Panc1 (cell line): ENCODE measurements at places on chromosomes 12 and 14. TPM values are rescaled to one million over a fixed set of nuclear protein-coding genes. Genes with fewer than 3 reads are reported as not detected.

DNA sequence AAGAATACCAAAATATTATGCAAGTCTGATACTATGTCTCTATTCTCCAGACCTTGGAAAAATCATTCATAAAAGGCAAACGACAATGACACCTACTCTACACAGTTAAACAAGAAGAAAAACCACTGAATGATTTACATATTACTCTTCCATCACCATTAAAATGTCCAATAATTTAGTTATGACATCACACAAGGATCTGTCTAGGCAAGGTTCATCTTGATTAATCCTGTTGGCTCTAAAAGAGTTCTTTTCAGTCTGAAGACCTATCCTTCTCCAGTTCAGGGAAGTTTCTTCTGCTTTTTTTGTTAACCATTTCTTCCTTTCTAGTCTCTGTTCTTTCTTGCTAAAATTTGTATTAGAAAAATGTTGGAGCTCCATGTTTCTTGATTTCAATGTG lies 64.0 kb downstream of the OSBPL8 start:
- no peaks in the 10 kb centered on the region for H3K4me1 ChIP-seq
- no peak overlapping the region for H3K4me3 ChIP-seq
- H3K36me3 ChIP-seq = no peaks in the 10 kb centered on the region
- DNase-seq = no peak

DNA sequence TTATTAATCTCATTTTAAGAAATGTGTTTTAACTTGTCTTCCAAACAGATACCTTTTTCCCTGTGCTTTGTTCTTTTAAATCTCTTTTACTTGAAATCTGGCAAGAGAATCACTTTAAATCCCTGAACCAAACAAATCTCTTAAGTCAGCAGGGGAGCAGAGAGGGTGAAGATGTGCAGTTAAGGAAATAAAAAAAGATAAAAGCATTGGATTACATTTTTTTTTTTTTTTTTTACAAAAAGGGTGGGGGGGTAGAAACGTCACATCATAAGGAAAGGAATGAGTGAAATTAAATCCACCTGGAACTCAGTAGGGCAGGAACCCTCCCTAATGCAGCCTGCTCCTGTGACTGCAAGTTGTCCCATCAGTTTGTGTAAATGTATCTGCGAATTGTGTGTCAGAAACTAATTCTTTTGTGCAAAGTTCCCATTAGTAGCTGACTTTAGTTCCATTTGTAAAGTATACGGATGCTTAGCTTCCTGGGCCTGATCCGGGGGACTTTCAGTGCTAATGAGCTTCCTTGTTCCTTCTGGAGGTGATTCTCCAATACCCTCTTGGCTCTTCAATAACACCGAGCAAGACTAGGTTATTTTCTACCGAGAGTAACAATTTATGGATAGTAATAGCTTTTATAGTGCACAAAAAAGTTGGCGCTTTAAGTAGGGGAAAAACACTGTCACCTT lies 1.5 kb downstream of the TTC6 start:
- H3K4me1 ChIP-seq = no peaks in the 10 kb centered on the region
- DNase-seq = no peak
- H3K36me3 ChIP-seq = no peaks in the 10 kb centered on the region
- peaks cover 3% of the 10 kb centered on the region for H3K27me3 ChIP-seq
- H3K27ac ChIP-seq = no peak overlapping the region
- no peak overlapping the region for H3K4me3 ChIP-seq

GRCh38 chr12:3293446-3294161 lies 197.4 kb upstream of the PRMT8 start:
- no peak for DNase-seq
- H3K4me3 ChIP-seq = no peak overlapping the region
- no peak overlapping the region for H3K27ac ChIP-seq
- H3K27me3 ChIP-seq = no peaks in the 10 kb centered on the region

- no peaks in the 10 kb centered on the region for H3K36me3 ChIP-seq
- H3K4me1 ChIP-seq = no peaks in the 10 kb centered on the region
- H3K27ac ChIP-seq = no peak overlapping the region
- no peak for DNase-seq
- no peaks in the 10 kb centered on the region for H3K27me3 ChIP-seq
These were observed 93.2 kb downstream of the NAV3 start for GRCh38 chr12:77923882-77924281.

- H3K4me1 ChIP-seq = no peaks in the 10 kb centered on the region
- H3K4me3 ChIP-seq = no peak overlapping the region
- H3K27ac ChIP-seq = no peak overlapping the region
- DNase-seq = no peak
- no peaks in the 10 kb centered on the region for H3K27me3 ChIP-seq
These were observed 28.8 kb upstream of the BCAT1 start for GRCh38 chr12:24977711-24978110.

GRCh38 chr14:51780741-51781140 lies 79.7 kb upstream of the GNG2 start:
- H3K27ac ChIP-seq = no peak overlapping the region
- DNase-seq = no peak
- peaks cover 12% of the 10 kb centered on the region for H3K27me3 ChIP-seq
- H3K4me1 ChIP-seq = no peaks in the 10 kb centered on the region

GRCh38 chr12:116054280-116054679 lies 223.2 kb downstream of the MED13L start:
- no peak overlapping the region for H3K4me3 ChIP-seq
- no peaks in the 10 kb centered on the region for H3K27me3 ChIP-seq
- peaks cover 40% of the 10 kb centered on the region for H3K4me1 ChIP-seq
- peak overlapping the region; percentile 76; the same call in 1 of the 2 replicates for H3K27ac ChIP-seq
- DNase-seq = no peak

DNA sequence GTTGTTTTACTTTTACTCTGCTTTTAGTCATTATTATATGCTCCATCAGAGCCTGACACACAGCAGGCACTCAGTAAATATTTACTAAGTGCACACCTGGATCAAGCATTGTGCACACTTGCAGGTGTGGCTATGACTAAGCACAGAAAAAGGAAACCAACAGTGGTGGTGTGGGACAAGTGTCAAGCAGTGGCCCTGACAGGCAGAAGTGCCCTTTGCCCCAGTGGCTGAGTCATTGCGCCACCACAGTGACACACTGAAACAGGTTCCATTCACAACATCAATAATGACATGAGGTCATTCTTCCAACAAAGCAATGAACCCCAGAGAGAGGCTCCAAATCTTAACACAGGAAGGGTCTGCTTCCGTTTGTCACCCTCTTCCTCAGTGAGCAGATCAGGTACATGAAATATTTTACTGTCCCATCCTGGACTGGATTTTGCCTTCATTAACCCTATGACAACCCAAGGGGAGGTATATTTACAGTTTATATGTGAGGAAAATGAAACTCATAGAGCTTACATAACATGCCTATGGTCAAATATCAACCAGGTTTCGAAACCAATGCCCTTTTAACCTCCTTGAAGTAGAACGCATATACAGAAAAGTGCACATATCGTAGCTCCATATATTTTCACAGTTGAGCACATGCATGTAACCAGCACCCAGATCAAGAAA lies 82.6 kb upstream of the GTF2A1 start:
- H3K27me3 ChIP-seq = no peaks in the 10 kb centered on the region
- DNase-seq = no peak

GRCh38 chr12:24099576-24099975 lies 150.1 kb upstream of the SOX5 start:
- H3K36me3 ChIP-seq = no peaks in the 10 kb centered on the region
- no peaks in the 10 kb centered on the region for H3K27me3 ChIP-seq

DNA sequence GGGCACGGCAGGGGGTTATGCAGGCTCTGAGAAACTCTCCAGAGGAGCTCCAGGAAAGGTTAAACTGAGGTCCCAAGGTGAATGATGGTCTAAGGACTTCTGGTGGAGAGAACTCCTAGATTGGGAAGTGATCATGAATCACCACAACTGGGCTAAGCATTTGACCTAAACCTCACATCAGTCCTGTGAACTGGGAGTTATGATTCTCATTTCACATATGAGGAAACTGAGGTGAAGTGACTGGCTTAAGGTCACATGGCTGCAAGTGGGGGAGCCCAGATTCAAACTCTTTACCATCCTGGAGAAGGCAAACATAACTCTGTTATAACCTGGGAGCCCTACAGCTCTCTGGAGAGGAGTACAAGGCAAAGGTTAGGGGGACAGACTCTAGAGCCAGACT lies 4.2 kb downstream of the RARG start:
- no peak overlapping the region for H3K27ac ChIP-seq
- H3K36me3 ChIP-seq = no peaks in the 10 kb centered on the region; the same call in 1 of the 2 replicates
- H3K4me1 ChIP-seq = peaks cover 35% of the 10 kb centered on the region
- no peak overlapping the region for H3K4me3 ChIP-seq
- no peak for DNase-seq
- H3K27me3 ChIP-seq = no peaks in the 10 kb centered on the region

DNA sequence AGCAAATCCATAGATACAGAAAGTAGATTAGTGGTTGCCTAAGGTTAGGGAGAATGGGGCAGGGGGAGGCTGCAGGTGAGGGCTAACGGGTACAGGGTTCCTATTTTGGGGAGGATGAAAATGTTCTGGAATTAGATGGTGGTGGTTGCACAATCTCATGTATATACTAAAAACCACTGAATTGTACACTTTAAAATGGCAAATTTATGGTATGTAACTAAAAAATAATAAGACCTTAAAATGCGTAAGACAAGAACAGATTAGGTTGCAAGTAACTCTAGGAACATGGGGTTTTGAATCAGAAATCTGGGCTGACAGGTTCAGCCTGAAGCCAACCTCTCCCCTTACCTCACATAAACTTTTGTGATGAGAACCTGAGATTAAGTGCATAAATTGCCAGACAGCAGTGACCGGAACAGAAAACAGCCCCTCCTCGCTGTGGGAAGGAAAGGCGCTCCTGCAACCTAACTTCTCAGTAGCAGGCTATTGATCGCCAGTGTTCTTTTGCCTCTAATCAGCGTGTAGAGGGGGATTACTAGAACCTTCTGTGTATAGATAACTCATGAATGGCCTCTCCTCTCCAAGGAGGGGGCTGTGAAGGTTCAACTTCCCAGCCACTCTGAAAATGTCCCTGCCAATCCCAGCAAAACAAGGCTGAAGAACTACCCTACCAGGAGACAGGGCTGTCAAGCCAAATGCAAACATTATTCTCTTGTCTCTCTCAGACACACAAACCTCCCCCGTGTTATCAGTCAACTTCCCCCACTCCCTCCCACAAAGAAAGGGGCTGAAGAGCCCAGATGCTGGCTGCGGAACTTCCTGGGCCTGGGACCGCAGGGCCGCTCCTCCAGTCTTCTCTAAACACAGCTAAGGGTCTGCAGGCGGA lies 1.9 kb downstream of the SSH1 start:
- H3K27me3 ChIP-seq = no peaks in the 10 kb centered on the region
- peak overlapping the region; percentile 89 for H3K27ac ChIP-seq
- H3K4me3 ChIP-seq = peak overlapping the region; percentile 61
- no peak for DNase-seq

DNA sequence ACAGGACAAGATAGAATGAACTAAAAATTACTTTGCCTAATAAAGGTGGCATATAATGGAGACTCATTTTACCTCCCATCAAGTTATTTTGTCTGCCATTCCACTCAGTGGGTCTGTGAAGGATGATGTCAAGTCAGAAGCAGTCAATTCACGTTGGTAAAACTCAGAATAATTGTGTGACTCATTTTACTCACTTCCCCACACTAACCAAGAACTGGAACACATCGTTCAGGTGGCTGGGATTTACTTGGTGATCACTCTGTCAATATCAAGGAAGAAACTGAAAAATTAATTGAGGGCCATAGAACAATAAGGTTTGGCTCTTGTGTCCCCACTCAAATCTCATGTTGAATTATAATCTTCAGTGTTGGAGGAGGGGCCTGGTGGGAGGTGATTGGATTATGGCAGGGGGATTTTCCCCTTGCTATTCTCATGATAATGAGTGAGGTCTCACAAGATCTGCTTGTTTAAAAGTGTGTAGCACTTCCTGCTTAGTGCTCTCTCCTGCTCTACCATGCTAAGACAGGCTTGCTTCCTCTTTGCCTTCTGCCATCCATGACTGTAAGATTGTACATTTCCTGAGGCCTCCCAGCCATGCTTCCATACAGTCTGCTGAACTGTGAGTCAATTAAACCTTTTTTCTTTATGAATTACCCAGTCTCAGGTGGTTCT lies 35.7 kb upstream of the GTF2A1 start:
- H3K4me1 ChIP-seq = no peaks in the 10 kb centered on the region
- no peak for DNase-seq
- no peaks in the 10 kb centered on the region for H3K36me3 ChIP-seq
- no peak overlapping the region for H3K4me3 ChIP-seq
- no peaks in the 10 kb centered on the region; the same call in 1 of the 2 replicates for H3K27me3 ChIP-seq
- H3K27ac ChIP-seq = no peak overlapping the region

- H3K27me3 ChIP-seq = no peaks in the 10 kb centered on the region; the same call in 1 of the 2 replicates
- no peak overlapping the region for H3K4me3 ChIP-seq
- no peak overlapping the region for H3K27ac ChIP-seq
- H3K36me3 ChIP-seq = no peaks in the 10 kb centered on the region
- DNase-seq = no peak
These were observed 2.4 kb upstream of the ADCY4 start for GRCh38 chr14:24337144-24337823.

DNA sequence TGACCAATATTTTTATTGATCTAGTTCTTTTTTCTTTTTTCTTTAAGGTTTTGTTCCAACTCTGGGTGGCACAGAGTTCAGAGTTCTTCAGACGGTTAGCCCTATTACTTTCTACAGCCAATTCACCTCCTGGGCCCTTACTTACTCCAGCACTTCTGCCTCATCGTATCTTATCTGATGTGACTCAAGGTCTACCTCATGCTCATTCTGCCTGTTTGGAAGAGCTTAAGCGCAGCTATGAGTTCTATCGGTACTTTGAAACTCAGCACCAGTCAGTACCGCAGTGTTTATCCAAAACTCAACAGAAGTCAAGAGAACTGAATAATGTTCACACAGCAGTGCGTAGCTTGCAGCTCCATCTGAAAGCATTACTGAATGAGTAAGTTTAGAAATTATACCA lies 64.7 kb downstream of the VEZT start:
- H3K4me3 ChIP-seq = no peak overlapping the region
- H3K36me3 ChIP-seq = peaks cover 18% of the 10 kb centered on the region
- H3K27ac ChIP-seq = no peak overlapping the region
- H3K27me3 ChIP-seq = no peaks in the 10 kb centered on the region

DNA sequence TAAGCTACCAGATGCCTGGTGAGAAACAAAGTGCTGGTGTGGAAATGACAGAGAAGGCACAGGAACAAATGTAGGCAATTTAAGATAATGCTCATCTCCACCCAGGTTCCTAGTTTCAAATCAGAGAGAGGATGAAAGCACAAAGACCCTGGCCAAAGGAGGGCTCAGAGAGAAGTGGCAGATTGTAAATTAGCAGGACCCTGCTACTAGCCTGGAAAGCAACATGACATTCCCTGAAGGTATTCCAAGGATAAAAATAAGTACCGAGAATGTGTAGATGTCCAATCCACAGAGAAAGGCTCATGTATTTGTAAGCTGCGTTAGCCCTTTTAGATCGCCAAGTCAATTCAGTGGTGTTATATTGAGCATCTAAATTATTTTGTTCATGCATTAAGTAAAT lies 324.0 kb downstream of the TMEM117 start:
- H3K27ac ChIP-seq = no peak overlapping the region
- DNase-seq = no peak
- no peak overlapping the region for H3K4me3 ChIP-seq
- no peaks in the 10 kb centered on the region for H3K36me3 ChIP-seq
- no peaks in the 10 kb centered on the region for H3K27me3 ChIP-seq

Gene GYS2
- not detected for total RNA-seq

Gene OASL
- 21.1 TPM for total RNA-seq

Gene SALL2
- 1.5 TPM for total RNA-seq

Gene NXPH4
- total RNA-seq = 2.1 TPM
